ENCODE measurements at places on chromosomes 4 and X.
A peak's percentile ranks its signal among the peaks of the same experiment; 100 is the strongest.

- DNase-seq: peak; percentile 92
Observed at GRCh38 chrX:1493877-1494510, 41.3 kb upstream of the ASMTL start.

GRCh38 chrX:10356979-10357378 is 200.2 kb downstream of the CLCN4 start:
- DNase-seq: no peak

DNA sequence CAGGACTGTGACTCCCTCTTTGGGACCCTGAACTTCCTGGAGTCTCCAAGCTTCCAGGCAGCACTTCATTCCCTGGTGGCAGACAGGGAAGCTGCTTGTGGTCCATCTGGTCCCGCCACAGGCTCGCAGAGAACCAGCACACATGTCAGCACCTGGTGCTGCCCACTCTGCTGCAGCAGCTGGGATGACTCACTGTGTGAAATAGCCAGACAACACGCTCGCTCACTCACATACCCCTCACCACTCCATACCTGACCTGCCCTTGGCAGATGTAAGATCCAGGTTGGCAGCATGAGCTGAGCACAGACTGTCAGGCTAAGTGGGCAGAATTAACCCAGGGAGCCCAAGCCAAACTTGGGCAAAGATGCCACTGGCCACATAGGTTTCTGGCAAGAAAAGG is 613.5 kb downstream of the PCDH18 start:
- DNase-seq: no peak

DNA sequence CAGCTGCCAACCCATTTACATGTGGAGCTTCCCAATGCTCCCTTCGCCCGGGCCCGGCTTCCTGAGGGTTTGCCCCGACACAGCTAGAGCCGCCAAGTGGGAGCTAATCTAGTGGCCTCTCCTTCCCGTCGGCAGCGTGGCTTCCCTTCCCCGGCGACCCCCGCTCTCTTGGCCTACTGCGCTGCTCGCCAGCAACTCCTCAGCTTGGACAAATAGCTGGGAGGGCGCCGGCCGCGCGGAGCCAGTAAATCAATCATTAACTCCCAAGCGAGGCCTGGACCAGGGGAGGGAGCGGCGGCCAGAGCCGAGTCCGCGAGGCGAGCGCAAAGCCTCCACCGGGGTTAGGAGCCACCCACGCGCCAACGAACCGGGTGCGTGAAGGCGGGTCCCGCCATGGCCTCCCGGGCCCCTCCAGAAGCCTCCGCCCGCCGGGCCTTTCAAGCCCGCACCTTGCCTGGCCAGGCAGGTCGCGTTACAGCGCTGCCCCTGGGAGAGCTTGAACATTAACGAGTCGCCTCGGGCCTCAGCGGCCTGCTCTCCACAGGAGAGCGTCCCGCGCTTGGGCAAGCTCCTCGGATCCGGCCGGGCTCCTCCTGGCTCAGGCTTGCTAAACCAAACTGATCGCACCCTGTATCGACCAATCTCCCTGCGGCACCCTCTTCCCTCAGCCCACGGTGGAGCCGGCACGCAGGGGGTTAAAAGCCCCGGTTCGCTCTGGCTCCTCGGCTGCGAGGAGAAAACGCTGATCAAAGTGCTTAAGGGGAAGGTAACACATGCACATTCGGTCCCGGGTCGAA is 10.6 kb upstream of the BCOR start:
- no peak for DNase-seq

GRCh38 chrX:111447298-111447697 is 35.3 kb upstream of the DCX start:
- DNase-seq: peak; percentile 40

- DNase-seq: peak; percentile 60
Observed at GRCh38 chr4:124334119-124334518, 378.4 kb downstream of the ANKRD50 start.

GRCh38 chrX:307261-308111 is 11.1 kb downstream of the GTPBP6 start:
- DNase-seq: no peak

DNA sequence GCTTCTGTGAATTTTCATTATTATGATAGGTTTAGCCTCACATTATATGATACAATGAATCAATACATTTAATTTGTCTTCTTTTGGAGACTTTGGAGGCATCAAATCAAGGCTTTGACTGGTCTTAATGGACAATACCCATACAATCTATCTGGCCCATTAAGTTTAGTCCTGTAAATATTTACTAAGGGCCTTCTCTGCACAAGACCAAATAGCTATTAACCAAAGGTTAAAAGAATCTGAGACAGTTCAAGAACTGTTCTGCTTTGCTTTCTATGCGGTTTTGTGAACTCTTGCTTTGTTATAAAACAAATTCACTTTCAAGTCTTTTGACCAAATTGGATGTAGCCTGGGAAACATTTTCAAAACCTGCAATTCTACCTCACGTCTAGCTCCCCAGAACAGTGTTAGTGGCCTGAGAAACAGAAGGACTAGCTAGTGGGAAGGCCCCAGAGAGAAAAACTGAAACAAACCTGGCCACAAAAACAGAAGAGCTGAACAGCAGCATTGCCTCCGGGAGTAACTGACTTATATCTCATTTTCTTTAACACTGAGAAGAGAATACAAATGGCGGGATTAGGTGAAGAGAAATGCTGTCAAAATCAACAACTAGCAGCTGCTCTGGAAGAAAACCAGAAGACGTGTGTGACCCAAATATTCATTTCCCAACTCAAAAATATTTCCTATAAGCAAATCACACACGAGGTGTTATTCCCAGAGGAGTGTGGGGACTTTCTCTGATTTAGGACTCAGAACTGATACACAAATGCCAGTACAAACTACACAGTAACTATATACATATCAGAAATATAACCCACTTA is 548 bp downstream of the TLR1 start:
- DNase-seq: peak; percentile 20

DNA sequence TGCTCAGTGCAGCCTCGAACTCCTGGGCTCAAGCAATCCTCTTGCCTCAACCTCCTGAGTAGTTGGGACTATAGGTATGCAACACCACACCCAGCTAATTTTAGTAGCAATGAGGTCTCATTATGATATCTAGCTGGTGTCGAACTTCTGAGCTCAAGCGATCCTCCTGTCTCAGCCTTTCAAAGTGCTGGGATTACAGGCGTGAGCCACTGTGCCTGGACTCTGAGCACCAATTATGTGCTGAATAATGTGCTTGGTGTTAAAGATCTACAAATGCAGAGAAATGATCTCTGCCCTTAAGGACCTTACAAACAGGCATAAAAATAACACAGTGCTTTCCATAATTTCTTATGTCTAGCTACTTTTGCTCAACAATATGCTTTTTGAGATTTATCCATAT is 129.0 kb upstream of the CBR4 start:
- DNase-seq: no peak

- no peak for DNase-seq
Observed at GRCh38 chr4:158962393-158962792, 140.5 kb upstream of the RAPGEF2 start.

DNA sequence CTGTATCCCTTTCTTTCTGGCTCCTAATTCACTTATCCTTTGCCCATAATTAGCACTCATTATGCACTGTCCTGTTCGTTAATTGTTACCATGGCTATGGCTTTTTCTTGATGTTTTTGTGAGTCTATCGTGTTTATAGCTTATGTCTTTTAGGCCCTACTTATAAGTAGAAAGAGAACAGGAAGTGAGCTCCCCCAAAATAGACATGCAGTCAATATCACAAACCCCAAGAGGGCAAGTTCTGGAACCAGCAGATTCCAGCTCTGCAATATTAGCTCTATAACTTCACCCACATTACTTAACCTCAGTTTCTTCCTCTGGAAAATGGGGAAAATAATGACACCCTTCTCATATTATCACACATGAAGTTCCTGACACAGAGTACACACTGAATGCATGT is 7.4 kb upstream of the HS3ST1 start:
- no peak for DNase-seq

DNA sequence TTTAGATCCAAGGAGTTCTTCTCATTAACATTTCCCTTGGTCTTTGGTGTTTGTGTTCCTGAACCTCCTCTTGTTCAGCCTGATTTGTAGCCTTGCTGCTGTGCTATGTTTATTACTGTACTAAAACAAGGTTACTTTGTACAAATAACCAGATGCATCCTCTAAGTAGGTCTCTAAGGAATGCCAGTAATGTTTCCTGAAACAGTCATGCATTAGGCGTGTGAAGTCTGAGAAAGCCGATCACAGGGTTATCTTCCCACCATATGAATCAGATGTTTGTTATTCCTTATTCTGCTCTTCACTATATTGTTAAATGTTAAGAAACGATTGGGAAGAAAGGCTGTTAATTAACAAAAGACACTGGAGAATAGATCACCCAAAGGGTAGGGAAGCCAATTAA is 66.9 kb downstream of the GALNTL6 start:
- no peak for DNase-seq

GRCh38 chrX:135931644-135932487 is 38.4 kb downstream of the SAGE1 start:
- DNase-seq: peak; percentile 45
